AG20443 (cell line): ENCODE measurements at places on chromosomes 5 and 9.

DNA sequence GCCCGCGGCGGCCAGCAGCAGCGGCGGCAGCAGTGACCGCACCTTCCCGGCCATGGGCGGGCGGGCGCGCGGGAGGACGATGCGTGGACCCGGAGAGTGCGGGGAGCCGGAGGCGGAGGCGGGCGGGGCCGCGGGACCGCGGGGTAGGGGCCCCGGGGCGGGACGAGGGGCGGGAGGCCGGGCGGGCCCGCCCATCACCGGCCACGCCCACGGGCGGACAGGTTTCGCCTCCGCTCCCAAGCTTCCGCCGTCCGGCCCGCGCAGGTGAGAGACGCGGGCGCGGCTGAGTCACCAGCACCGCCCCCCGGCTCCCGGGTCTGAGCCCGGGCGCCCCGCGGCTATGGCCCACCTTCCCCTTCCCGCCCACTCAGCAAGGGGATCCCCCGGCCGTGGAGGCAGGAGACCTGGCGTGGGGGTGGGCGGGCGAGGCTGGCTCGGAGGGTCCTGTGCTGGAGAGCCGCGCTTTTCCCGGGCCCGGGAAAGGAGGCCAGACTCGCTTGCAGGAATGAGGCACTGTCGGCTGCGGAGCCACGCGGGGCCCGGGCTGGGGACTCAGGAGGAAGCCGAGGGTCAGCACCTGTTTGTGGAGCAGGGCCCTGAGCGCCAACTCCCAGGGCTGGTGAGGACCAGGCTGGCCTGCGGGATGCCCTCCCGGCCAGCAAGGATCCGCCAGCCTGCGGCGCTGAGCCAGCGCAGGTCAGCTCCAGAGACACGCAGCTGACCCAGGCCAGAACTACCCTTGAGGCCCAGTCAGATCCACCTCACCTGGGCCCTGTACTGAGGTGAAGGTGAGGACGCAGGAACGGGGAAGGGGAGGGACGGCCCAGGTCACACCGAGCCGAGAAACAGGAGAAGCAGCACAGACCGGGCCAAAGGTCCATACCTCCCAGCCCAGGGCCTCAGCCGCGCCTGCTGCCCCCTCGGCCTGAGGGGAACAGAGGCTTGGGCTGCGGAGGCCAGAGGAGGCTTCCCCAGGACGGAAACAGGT, at the start of gene ENTPD2:
TSS of gene ENTPD2 (minus strand) at position 118 of the 988 bp plus-strand sequence. CDS start at position 54, 64 bp downstream.
- DNase-seq, result no peak

- no peak for DNase-seq
Measured at GRCh38 chr9:85914108-85914507, 26.8 kb upstream of the NAA35 start.

DNA sequence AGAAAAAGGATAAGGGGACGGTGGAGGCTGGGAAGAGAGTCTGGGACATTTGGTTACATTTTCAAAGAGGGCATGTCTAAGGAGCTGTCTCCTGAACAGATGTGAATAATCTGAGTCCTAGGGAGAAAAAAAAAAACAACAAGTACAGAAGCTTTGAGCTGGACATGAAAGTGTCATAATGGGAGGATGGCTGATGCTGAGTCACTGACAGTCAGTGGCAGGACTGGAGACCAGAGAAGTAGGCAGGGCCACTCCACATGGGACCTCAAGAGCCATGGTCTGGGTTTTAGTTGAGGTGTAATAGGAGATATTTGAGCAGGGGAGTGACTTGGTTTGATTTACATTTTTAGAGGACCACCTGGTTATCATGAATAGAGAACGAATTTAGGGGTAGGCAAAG, 70.6 kb downstream of the DPYSL3 start:
- peak; percentile 61 for DNase-seq

DNA sequence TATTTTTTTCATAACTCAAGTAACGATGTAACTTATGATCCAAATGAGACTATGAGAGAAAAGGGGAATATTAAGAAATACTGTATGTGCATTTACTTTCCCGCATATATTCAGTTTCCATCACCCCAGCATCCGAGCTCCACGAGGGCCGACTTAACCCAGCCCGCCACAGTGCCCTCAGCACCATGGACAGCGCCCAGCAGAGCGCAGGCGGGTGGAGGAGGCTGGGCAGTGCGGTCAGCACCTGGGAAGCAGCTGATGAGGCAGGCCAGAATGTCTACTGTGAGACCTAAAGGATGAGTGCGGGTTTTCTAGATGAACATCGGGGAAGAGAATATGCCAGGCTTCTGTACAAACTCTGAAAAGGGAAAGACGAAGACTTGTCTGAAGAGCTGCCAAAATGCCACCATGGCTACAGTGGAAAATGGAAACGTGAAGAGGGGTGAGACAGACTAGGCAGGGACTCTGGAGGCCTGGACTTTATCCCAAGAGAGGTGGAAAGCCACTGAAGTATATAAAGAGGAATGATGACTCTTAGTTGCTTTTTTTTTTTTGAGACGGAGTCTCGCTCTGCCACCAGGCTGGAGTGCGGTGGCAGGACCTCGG, 34.5 kb upstream of the MED27 start:
- peak; percentile 87 for DNase-seq

GRCh38 chr9:83296123-83296522, 233.2 kb upstream of the RASEF start:
- DNase-seq, result no peak

- DNase-seq, result no peak
Measured at GRCh38 chr5:93497096-93497495, 83.9 kb downstream of the NR2F1-AS1 start.

DNA sequence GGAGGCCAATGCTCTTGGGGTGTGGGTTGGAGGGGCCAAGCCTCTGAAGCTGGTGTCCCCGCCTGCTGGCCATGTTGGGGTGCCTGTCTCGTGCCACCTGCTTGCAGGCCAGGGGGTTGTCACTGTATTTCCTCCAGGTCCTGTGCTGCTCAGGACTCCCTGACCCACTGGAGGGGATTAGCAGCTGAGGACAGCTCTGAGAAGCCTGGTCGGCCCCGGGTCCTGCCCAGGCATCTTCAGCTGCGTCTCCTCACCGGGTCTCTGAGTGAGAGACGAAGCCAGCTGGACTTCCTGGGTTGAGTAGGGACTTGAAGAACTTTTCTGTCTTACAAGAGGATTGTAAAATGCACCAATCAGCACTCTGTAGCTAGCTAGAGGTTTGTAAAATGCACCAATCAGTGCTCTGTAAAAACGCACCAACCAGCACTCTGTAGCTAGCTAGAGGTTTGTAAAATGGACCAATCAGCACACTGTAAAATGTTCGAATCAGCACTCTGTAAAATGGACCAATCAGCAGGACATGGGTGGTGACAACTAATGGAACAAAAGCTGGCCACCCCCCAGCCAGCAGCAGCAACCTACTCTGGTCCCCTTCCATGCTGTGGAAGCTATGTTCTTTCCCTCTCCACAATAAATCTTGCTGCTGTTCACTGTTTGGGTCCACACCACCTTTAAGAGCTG, 20.6 kb upstream of the SLC9A3 start:
- DNase-seq, result no peak

DNA sequence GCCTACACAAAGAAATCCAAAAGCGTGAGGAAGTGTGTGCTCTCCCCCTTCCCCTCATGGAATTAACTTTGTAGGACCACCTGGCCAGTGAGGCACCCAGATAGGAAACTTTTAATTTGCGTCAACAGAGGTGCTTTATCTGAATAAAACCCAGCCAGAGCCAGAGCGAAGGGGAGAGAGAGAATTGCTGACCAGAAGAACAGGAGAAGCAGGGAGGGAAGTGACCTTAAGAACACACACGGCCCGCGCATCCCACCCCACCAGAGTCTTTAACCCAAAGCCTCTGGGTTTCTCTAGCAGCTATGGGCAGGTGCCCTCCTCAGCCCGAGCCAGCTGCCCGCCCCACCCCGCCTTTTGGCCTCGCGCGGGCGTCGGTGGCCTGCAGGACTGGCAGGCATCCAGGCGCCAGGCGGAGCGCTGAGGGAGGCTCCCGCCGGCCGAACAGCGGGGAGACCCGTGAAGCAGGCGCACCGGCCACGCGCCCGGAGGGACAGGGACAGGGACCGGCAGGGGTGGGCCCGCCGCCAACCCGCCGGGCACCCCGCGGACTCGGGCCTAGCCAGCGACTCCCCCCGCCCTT, 580 bp downstream of the ERAP1 start:
- DNase-seq, result peak; percentile 91

GRCh38 chr5:145752947-145753346, 82.2 kb downstream of the PRELID2 start:
- DNase-seq, result peak; percentile 51

GRCh38 chr5:145104106-145104505, 731.0 kb downstream of the PRELID2 start:
- no peak for DNase-seq

GRCh38 chr9:117325110-117325731, 89.6 kb downstream of the ASTN2 start:
- no peak for DNase-seq

DNA sequence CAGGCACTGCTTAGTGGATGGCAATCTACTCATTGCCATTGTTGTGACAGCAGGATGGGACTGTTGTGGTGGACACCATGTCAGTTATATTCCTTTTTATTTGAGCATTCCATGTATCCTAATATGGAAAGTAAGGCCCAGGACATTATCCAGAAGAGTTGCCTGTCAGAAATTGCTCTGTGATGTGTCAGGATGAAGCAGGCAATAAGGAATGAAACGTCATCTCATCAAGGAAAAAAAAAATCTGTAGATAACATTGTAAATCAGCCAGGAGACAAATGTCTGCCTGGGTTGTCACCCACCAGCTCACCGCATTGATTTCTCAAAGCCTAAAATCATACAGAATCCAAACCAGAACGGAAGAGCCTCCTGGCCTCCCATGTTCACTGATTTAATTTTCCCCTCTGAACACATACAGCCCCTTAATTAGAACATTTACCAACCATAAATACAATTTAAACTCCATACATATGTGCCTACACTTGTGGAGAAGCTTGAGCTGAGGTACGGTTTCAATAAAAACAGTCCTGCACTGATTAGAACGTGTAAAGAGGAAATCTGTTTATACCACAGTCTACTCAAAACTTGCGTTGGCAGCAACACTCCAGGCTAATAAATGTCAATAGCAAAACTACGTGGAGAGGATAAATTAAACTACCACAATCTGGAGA, 73.9 kb downstream of the FOXD1 start:
- DNase-seq, result peak; percentile 52

DNA sequence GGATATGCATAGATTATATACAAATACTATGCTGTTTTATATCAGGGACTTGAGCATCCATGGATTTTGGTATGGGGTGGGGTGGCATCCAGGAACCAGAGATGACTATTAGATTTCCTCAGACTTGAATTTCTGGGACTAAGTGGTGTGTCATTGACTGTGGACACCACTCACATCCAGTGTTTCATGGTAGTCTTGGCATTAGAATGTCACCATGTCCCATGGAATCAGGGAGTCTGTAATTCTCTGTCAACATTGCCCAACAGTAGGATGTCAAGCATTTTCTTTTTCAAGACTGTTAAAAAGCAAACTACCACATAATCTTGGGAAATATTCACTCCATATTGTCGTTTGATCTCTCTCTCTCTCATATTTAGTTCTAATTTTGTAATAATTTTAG, 13.1 kb downstream of the ISOC1 start:
- DNase-seq, result no peak

DNA sequence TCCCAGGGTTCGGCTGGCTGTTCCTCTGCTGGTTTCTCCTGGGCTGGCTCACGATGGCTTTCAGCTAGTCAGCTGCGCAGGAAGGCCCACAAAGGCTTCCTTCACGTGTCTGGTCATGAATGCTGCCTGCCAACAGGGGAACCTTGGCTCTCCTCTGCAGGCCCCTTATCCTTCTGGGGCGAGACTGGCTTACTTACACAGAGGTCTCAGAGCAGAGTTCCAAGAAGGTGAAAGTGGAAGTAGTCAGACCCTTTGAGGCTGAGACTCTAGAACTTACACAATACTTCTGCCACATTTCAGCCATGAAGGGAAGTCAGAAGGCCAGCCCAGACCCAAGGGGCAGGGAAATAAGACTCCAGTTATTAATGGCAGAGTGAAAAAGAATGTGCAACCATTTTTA, 99.5 kb downstream of the LHFPL2 start:
- DNase-seq, result no peak
